ENCODE measurements at places on chromosomes 2 and 18.

DNA sequence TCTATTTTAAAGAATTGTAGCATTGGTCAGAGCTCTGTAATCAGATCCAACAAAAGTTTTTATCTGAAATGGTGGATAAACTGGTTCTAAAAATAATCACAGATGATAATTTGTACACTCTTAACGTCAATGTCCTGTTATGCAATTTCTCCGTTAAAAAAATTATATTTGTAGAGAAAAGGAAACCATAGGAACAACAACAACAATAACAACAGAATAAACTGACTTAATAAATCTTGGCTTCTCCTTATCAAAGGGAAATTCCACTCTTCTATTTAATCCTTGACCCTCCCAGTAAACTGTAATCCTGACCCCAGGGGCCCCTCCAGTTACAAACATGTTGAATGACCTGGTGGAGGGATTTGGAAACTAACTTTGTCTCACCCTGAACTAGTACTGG lies 78.6 kb upstream of the ZFP36L2 start:
- DNase-seq: no peak

- DNase-seq: no peak
Measured at GRCh38 chr2:71538656-71539265, 85.4 kb downstream of the DYSF start.

DNA sequence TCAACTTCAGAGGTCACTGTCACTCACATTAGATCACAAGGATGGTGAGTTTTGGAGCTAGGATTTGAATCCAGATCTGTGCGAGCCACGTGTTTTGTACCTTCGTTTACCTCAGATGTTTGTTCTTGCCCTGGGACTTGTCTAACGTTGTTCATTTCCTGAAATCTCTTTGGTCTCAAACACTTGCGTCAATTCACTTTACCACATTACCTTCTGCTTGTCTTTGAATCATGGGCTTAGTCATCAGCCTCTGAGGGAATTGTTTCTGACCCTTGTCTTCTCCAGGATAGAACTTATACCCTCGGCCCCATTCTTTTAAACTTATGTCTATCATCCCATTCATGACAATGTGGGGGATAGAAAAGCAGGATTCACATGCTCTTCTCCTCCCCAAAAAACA lies 282.7 kb downstream of the DCDC2C start:
- no peak for DNase-seq

DNA sequence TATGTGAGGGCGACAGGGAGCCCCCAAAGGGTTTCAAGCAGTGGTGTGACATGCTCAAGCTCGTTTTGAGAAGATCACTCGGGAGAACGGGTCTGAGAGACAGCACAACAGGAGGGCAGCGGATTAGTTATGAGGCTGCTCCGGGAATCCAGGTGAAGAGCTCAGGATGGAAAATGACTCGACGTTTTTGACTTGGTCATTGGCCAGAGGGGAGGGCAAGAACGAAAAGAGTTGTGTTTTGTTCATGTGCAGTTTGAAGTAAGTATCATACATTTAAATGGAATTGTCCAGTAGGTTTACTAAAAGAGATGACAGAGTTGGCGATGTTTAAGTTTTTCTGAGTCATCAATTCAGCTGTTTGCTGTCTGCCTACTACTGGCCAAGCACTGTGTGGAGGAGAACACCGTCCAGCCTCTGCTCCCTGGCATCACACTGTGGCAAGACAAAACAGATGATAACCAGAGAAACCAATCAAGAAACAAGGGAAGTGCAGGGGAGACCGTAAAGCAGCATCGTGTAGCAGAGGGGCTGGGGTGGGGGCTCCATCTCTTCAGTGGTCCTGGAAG lies 25.3 kb upstream of the ANXA4 start:
- DNase-seq: no peak

- DNase-seq: no peak
Measured at GRCh38 chr2:144496092-144496976, 23.6 kb downstream of the ZEB2 start.
